ENCODE measurements at places on chromosomes 5 and 9.

DNA sequence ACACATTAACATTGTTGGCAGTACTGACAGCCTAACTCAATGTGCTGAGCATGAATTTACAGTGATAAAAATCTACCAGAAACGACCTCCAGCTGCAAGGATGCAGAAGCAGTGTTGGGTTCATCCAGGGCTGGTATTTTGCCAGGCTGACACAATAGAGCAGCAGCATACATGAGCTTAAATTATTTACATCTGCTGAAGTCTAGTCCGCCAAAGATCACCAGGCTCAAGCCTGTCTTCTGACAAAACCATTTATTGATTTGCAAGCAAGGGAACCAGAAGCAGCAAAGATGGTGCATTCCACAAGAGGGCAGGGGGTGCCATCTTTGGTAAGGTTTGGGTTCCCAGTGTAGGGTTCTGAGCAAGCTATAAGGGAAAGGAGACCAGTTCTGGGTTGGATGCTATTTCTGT lies 8.7 kb upstream of the C5orf34 start:
- DNase-seq, result peak; percentile 3

DNA sequence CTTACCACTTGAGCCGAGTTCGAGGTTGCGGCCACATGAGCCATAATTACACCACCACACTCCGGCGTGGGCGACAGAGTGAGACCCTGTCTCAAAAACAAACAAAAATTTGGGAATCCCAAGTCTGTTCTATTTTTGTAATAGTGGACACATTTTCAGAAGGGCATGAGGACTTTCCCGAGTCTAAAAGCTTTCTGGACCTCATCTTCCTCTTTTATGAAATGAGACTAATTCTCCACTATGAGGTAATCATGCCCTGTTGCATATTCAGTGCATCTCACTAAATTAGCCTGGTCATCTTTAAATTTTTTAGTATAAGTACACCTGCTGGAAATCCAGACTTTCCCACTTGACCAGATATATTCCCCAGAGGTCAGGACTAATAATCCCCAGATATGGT lies 55.7 kb downstream of the GGTA1 start:
- no peak for DNase-seq

DNA sequence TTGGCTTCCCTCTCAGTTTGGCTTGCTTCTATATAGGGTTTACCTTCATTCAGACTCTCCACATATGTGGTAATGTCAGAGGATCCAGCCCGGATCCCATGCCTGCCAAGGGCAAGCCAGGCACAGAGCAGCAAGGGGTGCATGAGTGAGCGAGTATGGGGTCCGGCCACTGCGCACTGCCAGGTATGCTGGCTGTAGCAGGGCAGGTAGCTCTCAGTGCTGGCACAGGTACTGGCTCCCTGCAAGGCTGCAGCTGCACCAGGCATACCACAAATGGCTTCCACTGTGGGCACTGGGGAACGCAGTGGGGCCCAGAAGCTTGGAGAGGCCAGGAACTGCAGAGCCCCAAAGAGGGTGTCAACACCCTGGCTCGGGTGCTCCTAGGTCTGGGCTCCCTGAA lies 86.2 kb downstream of the GIN1 start:
- DNase-seq, result no peak

GRCh38 chr9:22682961-22683699 lies 236.5 kb downstream of the DMRTA1 start:
- DNase-seq, result peak; percentile 40

- DNase-seq, result peak; percentile 66
These were observed 71.4 kb downstream of the ASTN2 start for GRCh38 chr9:117343427-117343826.

GRCh38 chr9:93902780-93903655 lies 52.1 kb downstream of the BARX1 start:
- no peak for DNase-seq

DNA sequence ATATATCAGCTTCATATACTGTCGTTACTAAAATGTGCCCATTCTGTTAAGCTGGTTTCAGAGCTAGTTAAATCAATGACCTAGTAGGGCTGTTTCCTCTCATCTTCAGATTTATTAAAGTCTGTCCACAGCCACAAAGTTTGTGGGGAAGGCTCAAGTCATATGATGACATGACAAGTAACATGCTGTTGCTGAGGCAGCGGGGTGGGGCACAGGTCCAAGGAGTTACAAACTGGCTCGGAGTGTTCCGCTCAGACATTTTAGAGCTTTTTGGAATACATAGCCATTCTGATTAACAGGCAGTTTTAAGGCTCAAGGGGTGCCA lies 2.7 kb upstream of the ANP32B start:
- DNase-seq, result no peak

DNA sequence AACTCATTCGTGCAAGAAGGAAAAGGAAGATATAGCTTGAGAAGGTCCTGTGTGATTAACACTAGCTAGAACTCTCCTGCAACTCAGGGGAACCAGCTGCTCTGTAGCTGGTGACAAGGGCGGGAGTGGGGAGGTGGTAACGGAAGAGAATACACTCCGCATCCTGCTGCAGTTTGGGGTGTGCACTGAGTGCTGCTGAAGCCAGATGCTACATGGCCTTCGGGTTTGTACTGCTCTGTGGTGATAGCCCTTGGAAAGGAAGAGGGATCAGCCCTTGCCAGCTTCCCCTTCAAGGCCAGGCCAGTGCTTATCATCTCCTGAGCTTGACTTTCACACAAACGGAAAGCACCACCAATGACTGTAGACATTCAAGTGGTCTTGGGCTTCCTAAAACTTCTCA lies 34.3 kb downstream of the FRMD3 start:
- DNase-seq, result no peak

- no peak for DNase-seq
These were observed 23.3 kb downstream of the CLPTM1L start for GRCh38 chr5:1321576-1321975.

GRCh38 chr9:4832786-4833579 lies 40.2 kb downstream of the RCL1 start:
- DNase-seq, result peak; percentile 100

- no peak for DNase-seq
These were observed 35.4 kb downstream of the ARL15 start for GRCh38 chr5:54274944-54275343.

DNA sequence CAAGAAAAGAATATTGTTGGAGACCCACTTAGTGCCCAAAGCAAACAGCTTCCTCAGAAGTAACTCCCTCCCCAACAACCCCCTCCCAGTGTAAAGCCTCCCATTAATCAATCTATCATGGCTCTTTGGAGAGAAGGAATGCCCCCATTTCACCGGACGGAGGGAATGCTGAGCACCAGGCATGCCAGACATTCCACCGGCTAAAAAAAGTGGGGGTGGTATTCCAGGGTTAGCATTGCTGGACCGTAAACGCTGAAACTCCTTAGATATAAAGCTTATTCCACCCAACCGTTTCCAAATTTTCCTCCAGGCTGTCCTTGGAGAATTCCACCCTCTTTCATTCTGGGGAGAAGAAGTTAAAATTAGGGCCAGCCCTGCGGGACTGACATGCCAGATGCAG lies 363 bp upstream of the MAMDC2 start:
- DNase-seq, result no peak

GRCh38 chr9:76613974-76614373 lies 150.3 kb upstream of the PCA3 start:
- no peak for DNase-seq

DNA sequence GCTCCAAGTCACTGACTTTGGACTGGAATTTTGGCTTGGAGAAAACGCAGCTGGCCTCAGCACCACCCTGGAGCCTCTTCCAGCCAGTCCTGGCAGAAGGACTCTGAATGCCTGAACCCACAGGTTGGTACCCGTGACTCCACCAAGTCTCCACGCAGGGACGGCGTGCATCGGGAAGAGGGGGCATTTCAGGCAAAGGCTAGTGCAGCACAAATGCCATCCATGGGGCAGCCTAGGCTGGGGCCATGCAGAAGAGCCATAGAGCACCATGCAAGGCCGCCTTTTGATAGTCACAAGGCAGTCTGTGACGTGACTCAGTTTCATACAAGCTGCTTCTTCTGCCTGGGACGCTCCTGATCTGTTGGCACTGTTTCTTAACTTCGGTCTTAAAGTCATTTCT lies 28.0 kb downstream of the GDNF start:
- DNase-seq, result no peak

GRCh38 chr9:71878327-71879274 lies 32.4 kb downstream of the ABHD17B start:
- DNase-seq, result no peak

DNA sequence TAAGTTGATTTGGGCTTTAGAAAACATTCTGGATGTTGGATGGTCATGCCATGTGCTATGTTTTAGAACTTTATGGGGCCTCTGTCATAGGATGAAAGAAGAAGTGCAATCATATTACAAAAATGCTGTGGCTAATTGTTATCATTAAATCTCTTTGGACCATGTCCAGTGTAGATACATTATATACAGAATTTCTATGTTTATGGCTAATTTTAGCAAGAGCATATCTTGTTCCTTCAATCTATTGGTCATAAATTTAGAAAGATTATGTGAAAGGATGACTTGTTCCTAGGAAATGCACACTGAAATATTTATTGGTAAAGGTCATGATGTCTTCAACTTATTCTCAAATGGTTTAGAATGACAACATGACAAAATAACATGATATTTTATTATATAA lies 42.4 kb upstream of the ELL2 start:
- no peak for DNase-seq

DNA sequence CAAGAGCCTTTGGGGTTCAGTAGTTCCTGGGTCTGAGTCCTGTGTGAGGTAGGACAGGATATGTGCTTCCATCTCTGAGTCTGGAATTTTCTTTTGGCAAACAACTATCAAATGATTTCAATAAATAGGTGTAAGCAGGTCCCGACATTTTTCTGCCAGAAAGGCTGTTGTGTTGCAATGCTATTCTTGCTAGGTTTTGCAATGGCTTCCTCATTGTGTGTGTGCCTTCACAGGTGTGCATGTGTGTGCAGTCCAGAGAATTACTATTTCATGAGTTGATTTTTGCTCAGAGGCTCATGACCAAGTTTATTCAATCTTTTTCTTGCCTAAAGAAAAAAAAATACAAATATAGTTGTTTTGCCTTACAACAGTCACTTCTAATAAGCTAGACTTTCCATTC lies 64.5 kb upstream of the FRRS1L start:
- DNase-seq, result no peak

DNA sequence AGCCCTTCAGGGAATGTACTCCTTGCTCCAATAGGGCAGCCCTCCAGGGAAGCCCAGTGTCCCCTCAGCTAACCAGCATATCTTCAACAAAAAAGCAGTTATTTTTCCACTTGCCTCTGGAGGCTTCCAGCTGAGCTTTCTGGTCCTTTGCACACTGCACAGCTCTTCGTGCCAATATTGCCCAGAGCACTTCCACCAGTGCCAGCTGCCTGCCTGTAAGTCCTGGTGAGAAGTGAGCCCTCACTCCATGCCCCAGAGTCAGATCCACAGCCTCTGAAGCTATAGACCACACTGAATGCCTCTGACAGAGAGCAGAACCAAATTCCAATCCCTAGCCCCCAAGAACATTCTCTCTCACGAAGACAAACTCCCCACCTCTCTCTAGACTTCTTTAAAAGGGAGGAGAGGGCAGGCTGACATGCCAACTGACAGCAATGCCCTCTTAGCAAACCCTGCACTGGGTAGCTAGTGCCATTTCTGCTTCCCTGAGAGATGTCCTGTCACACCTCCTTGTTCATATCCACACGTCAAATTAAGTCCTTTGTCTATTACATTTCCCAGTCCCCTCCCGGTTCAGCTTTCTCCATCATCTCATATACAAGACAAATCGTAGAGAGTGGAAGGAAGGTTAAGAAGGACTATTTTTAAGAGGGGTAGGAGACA lies 12.7 kb upstream of the HEXB start:
- DNase-seq, result no peak

DNA sequence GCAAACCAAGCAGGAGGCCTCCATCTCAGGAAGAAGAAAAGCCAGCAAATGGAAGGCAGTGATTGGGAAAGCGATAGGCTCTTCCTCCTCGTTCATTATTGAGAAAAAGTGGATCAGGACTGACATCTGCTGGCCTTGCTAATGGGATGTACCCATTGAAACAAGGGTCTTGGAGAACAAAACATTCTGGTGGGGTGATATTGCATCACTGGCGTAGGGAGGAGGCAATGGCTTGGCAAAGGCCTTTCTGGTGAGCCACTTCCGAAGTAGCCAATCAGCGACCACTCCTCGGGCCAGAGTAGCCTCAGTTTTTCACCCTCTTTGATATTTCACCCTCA lies 86.7 kb upstream of the NFIB start:
- DNase-seq, result peak; percentile 90

DNA sequence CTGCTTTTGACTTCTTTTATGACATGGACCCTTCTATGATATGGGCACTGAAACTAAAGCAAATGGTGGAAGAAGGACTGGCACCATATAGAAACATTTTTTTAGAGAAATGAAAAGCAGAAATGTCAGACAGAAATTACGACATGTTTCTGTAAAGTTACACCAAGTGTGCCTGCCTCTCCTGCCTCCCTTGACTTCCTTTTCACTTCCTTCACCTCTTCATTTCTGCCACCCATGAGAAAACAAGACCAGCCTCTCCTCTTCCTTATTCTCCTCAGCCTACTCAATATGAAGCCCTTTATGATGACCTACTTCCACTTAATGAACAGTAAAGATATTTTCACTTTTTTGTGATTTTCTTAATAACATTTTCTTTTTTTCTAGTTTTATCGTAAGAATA lies 44.5 kb downstream of the ERCC6L2 start:
- DNase-seq, result no peak

DNA sequence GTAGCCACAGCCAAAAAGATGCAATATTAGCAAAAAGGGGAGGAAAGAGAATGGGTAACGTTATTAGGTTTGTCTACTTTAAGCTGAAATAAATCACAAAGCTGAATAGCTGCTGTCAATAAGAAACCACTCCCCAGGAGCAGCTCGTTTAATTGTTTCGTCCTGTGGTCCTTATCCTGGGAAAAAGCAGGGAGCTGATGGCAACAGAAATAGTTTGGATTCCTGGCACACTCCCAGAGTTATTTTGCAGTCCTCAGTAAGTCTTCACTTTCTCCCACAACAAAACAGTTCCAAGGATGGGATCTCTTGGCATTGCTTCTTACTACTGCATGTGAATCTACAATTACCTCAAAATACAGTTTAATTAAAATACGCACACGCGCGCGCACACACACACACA lies 28.8 kb downstream of the FRMD3 start:
- peak; percentile 1 for DNase-seq

DNA sequence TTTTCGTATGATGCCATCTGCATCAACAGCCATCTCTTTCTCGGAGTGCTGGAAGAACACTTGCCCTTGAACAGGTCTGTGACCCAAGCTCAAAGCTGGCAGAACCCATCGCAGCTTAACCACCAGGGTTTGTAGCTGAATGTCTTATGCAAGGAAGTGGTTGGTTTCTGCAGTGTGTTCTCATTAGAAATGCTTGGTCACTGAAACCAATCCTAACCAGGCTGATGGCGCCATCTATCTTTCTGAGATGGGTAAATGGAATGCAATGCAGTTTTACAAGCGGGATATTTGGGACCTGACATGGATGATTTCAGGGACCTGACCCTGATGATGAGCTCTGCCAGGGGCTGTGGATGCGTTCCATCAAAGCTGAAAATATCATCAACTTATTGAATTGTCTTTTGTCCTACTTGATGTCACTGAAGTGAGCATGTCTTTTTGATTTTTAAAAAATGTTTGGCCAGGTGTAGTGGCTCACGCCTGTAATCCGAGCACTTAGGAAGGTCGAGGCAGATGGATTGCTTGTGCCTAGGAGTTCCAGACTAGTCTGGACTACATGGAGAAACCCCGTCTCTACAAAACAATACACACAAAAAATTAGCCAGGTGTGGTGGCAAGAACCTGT lies 28.7 kb downstream of the DMRT3 start:
- DNase-seq, result peak; percentile 62
